ENCODE measurements at places on chromosomes 4 and X. TPM values are rescaled to one million over a fixed set of nuclear protein-coding genes. Genes with fewer than 3 reads are reported as not detected.

Gene GABRE
- total RNA-seq = 9.4 TPM

Gene ZNF157
- total RNA-seq = 0.19 TPM

Gene ASB12
- total RNA-seq = not detected

Gene FAAH2
- 1.7 TPM for total RNA-seq

Gene SH2D1A
- total RNA-seq = not detected

Gene AMTN
- 0.15 TPM for total RNA-seq

Gene FRAS1
- total RNA-seq = 11.1 TPM

Gene TRAM1L1
- total RNA-seq = 0.68 TPM

Gene HS3ST1
- total RNA-seq = 0.94 TPM

Gene XAGE1A
- total RNA-seq = not detected

Gene FGFR3
- 41.6 TPM for total RNA-seq

Gene CCKAR
- not detected for total RNA-seq

Gene TMEM129
- 26.7 TPM for total RNA-seq

Gene UBA6
- 125 TPM for total RNA-seq

Measured in hair follicular keratinocyte (primary cell).